ENCODE measurements at places on chromosomes 13 and 19. TPM values are rescaled to one million over a fixed set of nuclear protein-coding genes. Genes with fewer than 3 reads are reported as not detected.

The FAM216B gene
- total RNA-seq = not detected

The C3 gene
- total RNA-seq = not detected

The PEG3 gene
- total RNA-seq = 0.17 TPM

The TMEM91 gene
- 12.4 TPM for total RNA-seq

The PSG11 gene
- total RNA-seq = not detected

The GAPDHS gene
- total RNA-seq = not detected

The RNF6 gene
- 45.4 TPM for total RNA-seq

The CTXN1 gene
- total RNA-seq = not detected

DNA sequence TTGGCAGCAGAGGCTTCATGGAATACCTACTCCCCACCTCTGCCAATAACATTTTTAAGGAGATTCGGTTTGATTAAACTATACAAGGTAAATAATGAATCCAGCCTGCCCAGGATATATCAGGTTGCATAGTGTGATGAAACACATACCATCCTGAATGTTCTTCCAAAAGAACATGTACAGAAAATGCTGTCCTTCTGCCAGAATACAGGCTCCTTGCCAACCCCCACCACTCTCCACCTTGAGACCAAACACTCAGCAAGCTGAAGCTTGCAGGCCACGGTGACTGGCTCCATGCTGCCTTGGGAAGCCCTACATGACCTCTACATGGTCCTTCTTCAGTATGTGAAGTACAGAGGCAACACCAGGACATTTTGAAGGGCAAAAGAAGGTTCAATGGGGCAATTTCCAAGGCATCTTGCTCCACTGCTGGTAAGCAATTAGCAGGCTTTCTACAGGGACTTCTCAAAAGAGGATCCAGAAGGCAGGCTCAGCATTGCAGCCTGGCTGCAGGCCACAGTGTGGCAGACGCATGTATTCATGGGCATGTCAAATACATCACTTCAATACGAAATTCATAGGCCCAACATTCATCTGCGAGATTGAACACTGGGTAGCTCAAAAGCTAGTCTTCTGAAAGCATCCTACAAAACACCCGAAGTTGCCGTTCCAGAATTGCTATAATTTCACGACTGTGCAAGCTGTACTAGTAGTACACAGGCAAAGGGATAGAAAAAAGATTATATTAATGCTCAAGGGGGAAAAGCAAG lies 62.4 kb upstream of the SERP2 start:
- no peak overlapping the region for H3K27ac ChIP-seq
- no peak for DNase-seq
- peaks cover 7% of the 10 kb centered on the region for H3K27me3 ChIP-seq
- no peaks in the 10 kb centered on the region for H3K36me3 ChIP-seq
- no peaks in the 10 kb centered on the region for H3K4me1 ChIP-seq

DNA sequence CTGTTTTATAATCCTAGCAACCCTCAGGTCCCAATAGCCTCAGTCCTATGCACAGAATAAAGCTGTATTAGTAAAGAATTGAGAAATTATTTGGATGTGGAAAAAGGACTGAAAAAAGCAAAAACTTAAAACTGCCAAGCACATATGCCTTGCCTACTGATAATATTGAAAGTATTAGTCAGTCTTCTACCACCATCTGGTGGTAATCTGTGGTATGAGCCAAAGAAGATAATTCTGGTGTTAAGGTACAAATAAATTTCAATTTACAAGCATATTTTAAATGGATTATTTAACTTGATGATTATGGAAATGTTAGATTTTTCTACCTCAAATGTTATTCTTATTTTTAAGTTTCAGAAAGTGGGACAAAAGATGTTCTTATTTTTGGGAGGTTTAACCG lies 460.3 kb upstream of the KLHL1 start:
- peak; percentile 9 for DNase-seq
- H3K4me3 ChIP-seq = no peak overlapping the region
- H3K4me1 ChIP-seq = no peaks in the 10 kb centered on the region
- no peaks in the 10 kb centered on the region for H3K27me3 ChIP-seq

- H3K36me3 ChIP-seq = peaks cover 7% of the 10 kb centered on the region
- H3K27me3 ChIP-seq = no peaks in the 10 kb centered on the region
- DNase-seq = no peak
- no peak overlapping the region for H3K27ac ChIP-seq
- H3K4me3 ChIP-seq = no peak overlapping the region
- H3K4me1 ChIP-seq = no peaks in the 10 kb centered on the region
Observed at GRCh38 chr13:51721496-51721895, 82.5 kb downstream of the DHRS12 start.

DNA sequence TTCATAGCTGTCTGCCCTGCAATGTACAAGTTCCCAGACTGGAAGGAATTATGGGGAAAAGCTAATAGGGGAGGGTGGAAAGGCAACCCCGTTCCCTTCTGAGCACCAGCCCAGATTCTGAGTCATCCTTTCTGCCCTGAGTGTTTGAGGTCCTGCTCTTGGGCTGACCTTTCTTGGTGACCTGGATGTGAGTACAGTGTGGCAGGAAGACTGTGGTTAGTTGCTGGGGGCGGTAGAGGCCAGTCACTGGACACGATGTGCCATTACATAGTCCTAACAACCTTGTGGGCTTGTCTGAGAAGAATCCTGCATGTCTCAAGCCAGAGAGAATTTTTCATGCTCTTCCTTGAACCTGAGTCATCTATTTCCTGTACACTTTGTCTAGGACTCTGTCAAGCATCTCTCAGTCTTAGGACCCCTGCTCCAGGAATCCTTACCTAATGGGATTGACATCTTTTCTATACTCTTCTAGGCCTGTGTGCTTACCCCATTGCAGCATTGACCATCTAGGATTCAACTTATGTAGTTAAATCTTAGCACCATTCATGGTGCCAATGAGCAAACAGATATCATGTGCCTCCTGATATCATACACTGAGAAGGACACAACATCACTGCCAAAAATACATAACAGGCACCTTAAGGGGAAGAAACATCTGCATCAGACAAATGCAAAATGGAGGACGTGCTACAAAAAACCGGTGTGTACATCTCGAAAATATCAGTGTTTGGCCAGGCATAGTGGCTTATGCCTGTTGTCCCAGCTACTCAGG lies 8.1 kb upstream of the ANGPTL4 start:
- H3K4me3 ChIP-seq = no peak overlapping the region
- H3K36me3 ChIP-seq = no peaks in the 10 kb centered on the region
- H3K4me1 ChIP-seq = peaks cover 3% of the 10 kb centered on the region
- H3K27ac ChIP-seq = no peak overlapping the region
- DNase-seq = no peak
- peaks cover 4% of the 10 kb centered on the region for H3K27me3 ChIP-seq

GRCh38 chr19:12790628-12791344 lies 500 bp upstream of the JUNB start:
- no peaks in the 10 kb centered on the region for H3K27me3 ChIP-seq
- peaks cover 60% of the 10 kb centered on the region for H3K4me1 ChIP-seq
- H3K27ac ChIP-seq = peak overlapping the region; percentile 100
- peak overlapping the region; percentile 89 for H3K4me3 ChIP-seq
- no peaks in the 10 kb centered on the region for H3K36me3 ChIP-seq
- no peak for DNase-seq

GRCh38 chr13:53520132-53520531 lies 491.5 kb downstream of the OLFM4 start:
- no peaks in the 10 kb centered on the region for H3K36me3 ChIP-seq
- no peak overlapping the region for H3K4me3 ChIP-seq
- H3K4me1 ChIP-seq = no peaks in the 10 kb centered on the region
- no peaks in the 10 kb centered on the region for H3K27me3 ChIP-seq
- DNase-seq = no peak

DNA sequence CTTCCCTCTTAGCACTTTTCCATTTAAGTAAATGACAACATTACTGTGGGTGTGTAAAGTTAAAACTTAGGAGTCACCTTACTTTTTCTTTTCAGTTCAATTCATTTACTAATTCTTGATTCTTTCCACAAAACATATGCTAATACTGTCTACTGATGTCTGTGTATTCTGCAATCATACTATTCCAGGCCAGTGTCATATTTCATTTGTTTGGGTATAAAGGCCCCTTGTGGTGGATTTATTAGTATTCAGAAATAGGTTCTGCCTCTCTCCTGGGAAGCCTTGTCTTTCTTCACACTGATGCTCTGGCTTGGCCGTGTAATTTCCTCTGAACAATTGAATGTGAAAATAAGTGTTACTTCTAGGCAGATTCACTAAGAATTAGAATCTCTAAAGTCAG lies 621.9 kb upstream of the SPRY2 start:
- H3K27ac ChIP-seq = no peak overlapping the region
- H3K4me3 ChIP-seq = no peak overlapping the region
- H3K36me3 ChIP-seq = no peaks in the 10 kb centered on the region

GRCh38 chr19:14768001-14768400 lies 10.4 kb downstream of the ADGRE2 start:
- H3K27ac ChIP-seq = no peak overlapping the region
- H3K27me3 ChIP-seq = no peaks in the 10 kb centered on the region
- H3K4me3 ChIP-seq = no peak overlapping the region
- H3K36me3 ChIP-seq = no peaks in the 10 kb centered on the region
- DNase-seq = no peak
- H3K4me1 ChIP-seq = no peaks in the 10 kb centered on the region

GRCh38 chr19:3867971-3868769 lies 668 bp downstream of the ZFR2 start:
- H3K27me3 ChIP-seq = no peaks in the 10 kb centered on the region
- H3K4me3 ChIP-seq = no peak overlapping the region
- DNase-seq = no peak
- peaks cover 7% of the 10 kb centered on the region for H3K4me1 ChIP-seq
- no peak overlapping the region for H3K27ac ChIP-seq

- no peaks in the 10 kb centered on the region for H3K27me3 ChIP-seq
- no peaks in the 10 kb centered on the region for H3K4me1 ChIP-seq
- DNase-seq = no peak
- H3K4me3 ChIP-seq = no peak overlapping the region
- H3K36me3 ChIP-seq = no peaks in the 10 kb centered on the region
Observed at GRCh38 chr13:85347251-85347650, 452.0 kb downstream of the SLITRK6 start.

GRCh38 chr19:6682607-6683128 lies 12.7 kb upstream of the TNFSF14 start:
- peaks cover 3% of the 10 kb centered on the region for H3K4me1 ChIP-seq
- no peak for DNase-seq
- no peaks in the 10 kb centered on the region for H3K27me3 ChIP-seq
- no peak overlapping the region for H3K4me3 ChIP-seq
- H3K36me3 ChIP-seq = no peaks in the 10 kb centered on the region

DNA sequence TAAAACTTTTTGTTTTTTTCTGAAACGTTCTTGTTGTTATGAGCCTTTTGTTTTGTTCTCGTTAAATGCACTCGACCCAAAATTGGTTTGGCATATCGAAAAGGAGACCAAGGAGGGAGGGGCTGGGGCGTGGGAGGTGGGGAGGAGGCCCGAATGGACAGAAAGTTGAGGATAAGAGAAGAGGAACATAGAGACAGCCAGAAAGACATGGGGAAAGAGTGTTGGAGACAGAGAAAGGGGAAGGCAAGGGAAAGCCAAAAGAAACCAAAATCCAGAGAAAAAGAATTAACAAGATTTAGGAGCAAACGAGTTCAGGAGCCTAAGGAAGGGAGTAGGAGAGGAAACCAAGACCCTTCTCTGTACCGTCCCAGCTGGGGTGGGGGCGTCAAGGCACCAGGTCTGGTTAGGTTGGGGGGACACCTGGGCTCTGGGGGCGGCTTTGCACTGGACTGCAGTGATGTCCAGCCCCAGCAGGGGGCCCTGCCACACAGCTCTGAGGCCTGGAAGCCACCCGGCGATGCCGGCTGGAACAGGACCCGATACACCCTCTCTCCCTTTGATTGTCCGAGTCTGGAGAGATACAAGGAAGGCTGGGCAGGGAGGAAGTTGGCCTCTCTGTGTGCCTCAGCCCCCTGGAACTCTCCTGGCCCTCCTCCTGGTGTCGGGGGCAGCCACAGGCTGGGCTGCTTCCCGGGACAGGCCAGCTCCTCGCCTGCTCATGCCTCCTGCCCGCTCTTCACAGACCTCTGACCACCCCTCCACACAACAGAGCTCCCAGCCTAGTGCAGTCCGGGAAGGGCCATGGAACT lies 11.6 kb upstream of the ASF1B start:
- H3K36me3 ChIP-seq = no peaks in the 10 kb centered on the region
- peaks cover 32% of the 10 kb centered on the region for H3K4me1 ChIP-seq
- H3K4me3 ChIP-seq = peak overlapping the region; percentile 3
- H3K27ac ChIP-seq = peak overlapping the region; percentile 90
- DNase-seq = peak; percentile 40
- no peaks in the 10 kb centered on the region for H3K27me3 ChIP-seq

DNA sequence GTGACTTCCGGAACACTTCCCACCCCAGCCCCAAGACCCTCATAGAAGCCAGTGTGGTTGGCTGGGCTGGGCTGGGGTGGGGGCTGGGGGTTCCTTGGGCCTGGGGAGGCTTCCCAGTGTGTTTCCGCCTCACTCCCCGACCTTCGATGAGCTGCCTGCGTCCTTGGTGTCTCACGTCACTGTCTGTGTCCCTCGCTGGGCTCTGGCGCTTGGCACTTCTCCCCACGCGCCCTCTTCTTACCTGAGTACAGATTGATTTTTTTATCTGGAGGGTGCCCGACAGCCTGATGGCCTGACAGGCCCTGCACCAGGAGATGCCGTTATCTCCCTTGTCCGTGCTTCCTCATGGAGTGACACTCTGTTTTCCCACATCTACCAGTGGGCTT lies 7.6 kb upstream of the GRIN3B start:
- no peak overlapping the region for H3K27ac ChIP-seq
- H3K4me1 ChIP-seq = peaks cover 12% of the 10 kb centered on the region
- no peak overlapping the region for H3K4me3 ChIP-seq
- H3K36me3 ChIP-seq = peaks cover 8% of the 10 kb centered on the region
- H3K27me3 ChIP-seq = no peaks in the 10 kb centered on the region

DNA sequence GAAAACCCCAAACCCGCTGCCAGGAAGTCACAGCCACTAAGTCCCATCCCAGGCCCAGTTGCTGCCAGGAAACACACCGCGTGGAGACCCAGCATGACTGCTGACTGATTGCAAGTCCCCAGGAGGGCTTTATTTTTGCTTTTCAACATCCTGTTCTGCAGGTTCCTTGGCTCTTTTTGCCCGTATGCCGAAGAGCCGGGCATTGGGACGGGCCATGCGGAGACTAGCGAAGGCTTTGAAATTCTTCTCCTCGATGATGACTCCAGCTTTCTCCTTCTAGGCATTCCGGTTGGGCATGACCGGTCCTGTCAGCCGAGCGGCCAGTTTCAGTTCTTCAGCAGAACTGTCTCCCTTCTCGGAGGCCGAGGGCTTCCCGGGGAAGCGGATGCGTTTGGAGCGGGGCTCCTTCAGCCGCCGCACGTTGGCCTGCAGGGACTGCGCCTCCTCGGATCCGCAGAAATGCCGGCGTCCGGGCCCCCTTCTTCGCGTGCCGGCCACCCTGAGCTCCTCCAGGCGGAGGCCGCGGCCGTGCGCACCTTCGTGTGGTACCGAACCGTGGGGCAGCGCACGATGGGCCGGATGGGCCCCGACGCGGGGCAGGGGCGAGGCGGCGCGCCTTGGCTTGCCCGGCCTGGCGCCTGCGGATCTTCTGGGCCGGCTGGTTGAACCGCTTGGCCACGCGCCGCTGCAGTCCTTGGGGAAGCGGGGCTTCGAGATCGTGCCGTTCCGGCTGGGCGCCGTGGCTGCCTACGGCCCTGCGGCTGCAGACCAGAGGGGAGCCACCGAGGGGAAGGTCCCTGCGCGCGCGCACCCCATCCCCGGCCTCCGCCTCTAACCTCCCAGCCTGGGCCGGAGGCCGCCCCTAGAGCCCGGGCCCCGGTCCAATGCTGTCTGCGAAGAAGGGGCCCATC lies 15.2 kb downstream of the ZSCAN5C start:
- no peak overlapping the region for H3K27ac ChIP-seq
- peaks cover 2% of the 10 kb centered on the region for H3K27me3 ChIP-seq
- H3K4me3 ChIP-seq = no peak overlapping the region
- H3K4me1 ChIP-seq = no peaks in the 10 kb centered on the region
- DNase-seq = peak; percentile 3
- no peaks in the 10 kb centered on the region for H3K36me3 ChIP-seq

- no peaks in the 10 kb centered on the region for H3K4me1 ChIP-seq
- no peak for DNase-seq
- H3K4me3 ChIP-seq = no peak overlapping the region
- peaks cover 7% of the 10 kb centered on the region for H3K36me3 ChIP-seq
- no peaks in the 10 kb centered on the region for H3K27me3 ChIP-seq
- H3K27ac ChIP-seq = no peak overlapping the region
Observed at GRCh38 chr19:4993683-4994082, 24.8 kb downstream of the KDM4B start.

Data from CD4-positive, CD25-positive, alpha-beta regulatory T cell (primary cell).